ENCODE measurements at places on chromosomes 11 and 22. TPM values are rescaled to one million over a fixed set of nuclear protein-coding genes. Genes with fewer than 3 reads are reported as not detected.
A peak's percentile ranks its signal among the peaks of the same experiment; 100 is the strongest.

GRCh38 chr11:10162222-10162621 lies 131.8 kb downstream of the SBF2 start:
- DNase-seq: no peak

DNA sequence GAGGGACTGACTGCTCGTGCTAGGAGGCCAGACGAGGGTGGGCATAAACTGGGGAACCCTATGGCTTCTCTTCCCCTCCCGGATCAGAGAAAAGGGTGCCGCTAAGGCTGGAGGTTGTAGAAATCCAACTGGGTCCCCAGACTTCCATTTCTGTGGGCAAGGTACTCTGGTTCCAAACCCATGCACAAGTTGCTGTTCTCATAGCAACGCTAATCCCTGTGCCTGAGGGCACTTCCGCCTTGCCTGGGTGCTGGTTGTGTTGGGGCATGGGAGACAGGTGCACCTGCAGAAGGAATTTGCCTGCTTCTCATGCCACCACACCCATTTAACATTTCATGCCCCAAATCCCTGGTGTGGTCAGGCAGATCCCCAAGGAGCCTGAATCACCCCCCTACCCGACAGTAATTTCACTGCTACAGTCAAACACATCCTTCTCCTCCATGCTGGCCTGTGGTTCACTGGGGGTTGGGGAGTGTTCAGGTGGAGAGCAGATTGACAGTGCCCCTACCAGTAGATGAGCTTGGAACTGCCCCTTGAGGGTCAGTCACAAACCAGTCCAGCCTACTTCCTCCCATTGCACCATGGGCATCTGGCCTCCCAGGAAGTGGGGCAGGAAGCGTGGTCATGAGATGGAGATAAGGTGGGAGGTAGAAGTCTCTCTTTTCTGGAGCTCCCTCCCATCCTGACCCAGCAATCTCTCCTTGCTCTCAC lies 1.2 kb downstream of the C2CD2L start:
- DNase-seq: peak; percentile 37

- DNase-seq: no peak
Measured at GRCh38 chr11:108278954-108279353, 56.1 kb downstream of the ATM start.

DNA sequence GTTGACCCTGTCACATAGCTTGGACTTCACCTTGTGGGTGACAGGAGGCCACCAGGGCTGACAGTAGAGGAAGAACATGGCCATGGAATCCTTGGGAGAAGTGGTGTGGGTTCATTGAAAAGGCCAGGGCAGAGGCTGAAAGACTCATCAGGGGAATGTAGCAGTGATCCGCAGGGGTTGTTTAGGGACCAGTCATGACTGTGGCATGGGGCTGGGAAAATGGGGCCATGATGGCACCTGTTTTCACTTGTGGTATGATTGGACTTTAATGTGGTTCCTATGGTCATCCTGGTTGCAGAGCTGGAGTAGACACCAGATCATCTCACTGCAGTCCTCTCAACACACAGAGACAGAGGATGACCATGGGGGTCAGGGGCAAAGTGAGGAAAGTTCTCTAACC lies 66.7 kb upstream of the MYEOV start:
- no peak for DNase-seq

DNA sequence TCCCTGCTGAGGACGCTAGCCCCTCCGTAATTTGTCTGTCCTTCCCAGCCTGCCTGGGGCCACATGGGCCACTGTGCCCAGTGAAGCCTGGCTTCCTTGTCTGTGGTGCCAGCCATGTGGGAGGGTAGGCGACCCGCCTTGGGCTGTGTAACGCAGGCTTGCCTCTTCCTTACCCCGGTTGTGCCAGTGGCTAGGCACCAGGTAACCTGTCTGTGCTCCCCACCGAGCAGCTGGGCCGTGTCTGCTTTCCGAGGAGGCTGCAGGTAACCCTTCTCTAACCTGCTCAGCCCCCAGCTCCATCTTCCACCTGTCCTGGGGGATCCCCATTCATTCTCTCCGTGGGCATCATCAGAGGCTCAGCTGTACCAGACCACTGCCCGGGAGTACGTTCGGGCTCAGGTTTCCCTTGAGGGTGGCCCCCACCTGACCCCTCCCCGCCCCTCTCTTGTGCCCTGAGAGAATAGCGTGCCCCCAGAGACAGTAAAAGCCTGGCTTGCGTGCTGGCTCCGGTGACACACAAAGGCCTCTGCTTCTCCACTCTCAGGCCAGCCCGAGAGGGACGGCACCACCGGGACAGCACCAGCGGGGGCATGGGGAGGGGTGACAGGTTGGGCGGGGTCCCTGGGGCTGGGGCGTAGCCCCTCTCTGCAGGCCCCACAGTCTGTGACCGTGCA lies 79.1 kb downstream of the CDKN1C start:
- no peak for DNase-seq

DNA sequence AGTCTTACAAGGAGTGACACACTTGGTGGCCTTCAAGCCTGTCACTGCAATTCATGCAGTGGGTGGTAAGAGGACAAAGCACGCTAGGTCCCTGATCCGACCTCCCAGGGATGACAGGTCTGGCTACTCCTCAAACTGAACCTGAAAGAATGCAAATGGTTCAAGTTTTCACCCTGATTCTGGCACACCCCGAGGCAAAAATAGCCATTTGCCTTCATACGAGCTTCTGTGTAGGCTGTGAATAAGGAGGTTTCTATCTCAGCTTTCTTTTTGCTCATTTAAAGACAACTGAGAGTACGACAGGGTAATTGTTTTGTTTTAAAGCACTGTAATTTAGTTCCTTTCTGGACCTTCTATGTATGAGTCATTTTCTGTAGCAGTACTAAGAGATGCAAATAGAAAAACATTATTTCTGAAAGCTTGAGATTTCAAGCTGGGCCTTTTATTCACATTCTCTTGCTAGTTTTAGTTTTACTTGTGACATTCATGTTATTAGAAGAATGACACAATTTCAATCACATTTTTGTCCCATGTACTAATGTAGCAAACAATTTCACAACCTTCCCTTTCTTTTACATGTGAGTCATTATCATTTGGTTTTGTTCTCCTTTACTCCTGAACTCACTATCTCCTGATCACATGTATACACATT lies 56.6 kb upstream of the FDX1 start:
- DNase-seq: peak; percentile 82

- DNase-seq: no peak
Measured at GRCh38 chr11:107276077-107276476, 181.5 kb downstream of the CWF19L2 start.

DNA sequence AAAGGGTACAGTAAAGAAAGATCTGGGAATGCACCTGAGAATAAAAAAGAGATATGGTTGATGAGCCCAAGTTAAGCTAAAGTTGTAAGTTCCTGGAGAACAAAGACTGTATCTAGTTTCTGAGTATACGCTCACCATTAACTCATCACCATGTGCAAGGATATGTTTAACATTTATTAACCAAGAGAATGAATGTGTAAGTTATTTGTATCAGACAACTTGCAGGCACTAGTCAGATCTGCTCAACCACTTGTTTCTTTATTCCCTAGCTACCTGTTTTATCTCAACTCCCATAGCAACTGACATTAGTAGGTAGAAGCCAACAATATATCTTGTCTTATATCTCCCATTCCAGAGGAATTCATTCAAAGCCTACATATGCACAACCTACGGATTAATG lies 74.9 kb upstream of the KCNA4 start:
- no peak for DNase-seq

GRCh38 chr22:50208939-50209892 lies 8.4 kb downstream of the SELENOO start:
- no peak for DNase-seq

DNA sequence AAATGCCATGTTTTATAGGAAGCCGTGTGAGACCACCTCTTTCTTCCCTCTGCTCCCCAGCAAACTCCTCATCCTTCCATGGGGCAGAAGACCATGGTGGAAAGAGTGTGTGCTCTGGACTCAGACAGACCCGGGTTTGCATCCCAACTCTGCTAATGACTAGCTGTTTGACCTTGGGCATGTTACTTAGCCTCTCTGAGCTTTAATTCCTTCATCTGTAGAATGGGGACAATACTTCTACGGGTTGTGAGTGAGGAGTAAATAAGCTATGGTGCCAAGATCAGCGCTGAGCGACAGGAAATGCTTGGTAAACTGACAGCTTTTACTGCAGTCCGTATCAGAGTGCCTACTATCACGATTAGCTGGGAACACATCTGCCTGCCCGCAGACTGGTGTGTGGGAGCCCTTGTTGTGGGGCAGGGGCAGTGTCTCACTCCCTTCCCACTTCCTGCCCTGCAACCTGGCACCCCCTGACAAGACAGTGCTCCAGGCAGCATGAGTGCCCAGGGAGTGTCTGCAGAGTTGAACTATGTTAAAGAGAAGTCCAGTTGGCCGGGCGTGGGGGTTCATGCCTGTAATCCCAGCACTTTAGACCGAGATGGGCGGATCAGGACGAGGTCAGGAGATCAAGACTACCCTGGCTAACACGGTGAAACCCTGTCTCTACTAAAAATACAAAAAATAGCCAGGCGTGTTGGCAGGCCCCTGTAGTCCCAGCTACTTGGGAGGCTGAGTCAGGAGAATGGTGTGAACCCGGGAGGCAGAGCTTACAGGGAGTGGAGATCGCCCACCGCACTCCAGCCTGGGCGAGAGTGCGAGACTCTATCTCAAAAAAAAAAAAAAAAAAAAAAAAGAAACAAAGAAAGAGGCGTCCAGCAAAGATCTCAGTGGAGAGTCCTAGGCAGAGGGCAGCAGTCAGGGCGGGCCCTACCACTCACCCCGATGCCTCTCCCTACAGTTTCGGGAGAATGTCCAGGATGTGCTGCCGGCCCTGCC lies 2.2 kb downstream of the SEC14L2 start:
- DNase-seq: peak; percentile 61

DNA sequence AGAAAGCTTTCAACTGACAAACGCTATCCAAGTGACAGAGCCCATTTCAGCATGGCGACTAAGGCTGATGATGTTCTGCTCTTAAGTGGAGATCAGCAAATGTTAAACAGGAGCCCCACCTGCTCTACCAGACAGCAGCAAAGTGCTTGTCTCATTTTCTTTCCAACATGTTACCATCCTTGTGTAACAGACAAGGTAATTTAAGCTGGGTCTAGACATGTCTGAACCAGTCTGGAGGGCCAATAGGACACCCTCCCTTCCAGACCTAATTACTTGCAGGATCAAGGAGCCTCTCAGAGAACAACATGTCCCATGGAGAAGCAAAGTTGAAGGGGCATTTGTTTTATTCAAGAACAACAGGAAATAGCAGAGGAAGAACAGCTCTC lies 3.9 kb upstream of the LMO2 start:
- DNase-seq: no peak

DNA sequence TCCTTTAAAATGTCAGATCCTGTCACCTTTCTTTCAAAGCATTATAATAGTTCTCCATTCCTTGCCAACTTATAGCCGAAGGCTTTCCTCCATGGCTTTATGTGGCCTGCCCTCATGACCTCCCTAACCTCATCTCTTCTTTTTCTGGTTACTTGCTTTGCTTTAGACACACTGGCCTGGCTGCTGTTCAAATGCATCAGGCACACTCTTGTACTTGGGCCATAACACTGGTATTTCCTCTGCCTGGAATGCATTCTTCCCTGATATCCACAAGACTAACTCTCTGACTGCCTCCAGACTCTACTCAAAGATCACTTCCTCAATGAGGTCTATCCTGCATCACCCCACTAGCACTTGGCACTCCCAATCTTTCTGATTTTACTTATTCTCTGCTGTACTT lies 710.3 kb downstream of the KCNA4 start:
- DNase-seq: peak; percentile 85

DNA sequence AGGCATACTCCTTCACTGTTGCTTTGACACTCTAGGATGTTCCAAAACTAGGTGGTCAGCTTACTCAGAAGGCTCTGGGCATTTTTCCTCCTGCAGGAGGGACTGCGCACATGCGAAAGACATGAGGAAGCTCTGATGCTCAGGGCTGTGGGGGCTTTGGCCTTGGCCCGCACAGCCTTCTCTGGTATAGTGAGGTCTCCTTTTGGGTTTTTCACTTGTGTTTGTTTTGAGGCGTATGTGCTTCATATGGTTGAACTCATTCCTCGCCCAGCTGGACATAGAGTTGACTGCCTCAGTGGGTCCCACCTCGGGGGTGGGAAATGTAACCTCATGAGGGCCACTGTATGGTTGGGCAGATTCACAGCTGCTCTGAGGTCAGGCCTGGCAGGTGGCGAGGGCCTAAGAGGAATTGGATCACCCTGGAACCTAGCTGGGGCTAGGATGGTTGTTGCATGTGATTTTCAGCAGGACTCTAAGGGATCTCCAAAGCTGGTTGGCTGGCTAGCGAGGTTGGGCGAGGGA lies 63.7 kb downstream of the PTPRJ start:
- DNase-seq: no peak

DNA sequence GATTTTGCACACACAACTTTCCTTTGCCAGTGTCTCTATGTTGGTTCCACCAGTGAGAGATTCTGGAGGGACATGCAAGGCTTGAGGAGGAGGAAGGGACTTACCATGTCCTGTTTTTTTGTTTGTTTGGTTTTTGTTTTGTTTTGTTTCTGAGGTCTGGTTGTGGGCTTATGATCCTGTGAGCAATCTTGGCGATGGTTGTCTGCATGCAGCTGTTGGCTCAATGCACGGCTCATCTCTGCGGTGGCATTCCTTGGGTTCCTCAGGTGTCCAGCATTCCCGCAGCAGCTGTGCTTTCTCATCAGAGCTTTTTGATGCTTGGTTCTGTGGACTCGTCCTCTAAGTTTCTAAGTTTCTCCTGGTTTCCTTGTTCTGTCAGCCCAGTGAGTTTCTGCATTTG lies 4.8 kb upstream of the NNMT start:
- DNase-seq: peak; percentile 83

The EXT2 gene
- total RNA-seq: 127 TPM

The FAM180B gene
- total RNA-seq: not detected

The SYT12 gene
- 2.8 TPM for total RNA-seq

The RIN1 gene
- total RNA-seq: 44.0 TPM

The PRR33 gene
- total RNA-seq: not detected

The PATE4 gene
- total RNA-seq: not detected

The IGLL1 gene
- total RNA-seq: not detected

The OR8A1 gene
- not detected for total RNA-seq

The CCDC81 gene
- total RNA-seq: under 0.01 TPM

The JAML gene
- total RNA-seq: not detected

The MPZL3 gene
- total RNA-seq: 2.4 TPM

The THY1 gene
- 1,197 TPM for total RNA-seq

The FOSL1 gene
- total RNA-seq: 80.6 TPM

All from GM23248 (cell line).